ENCODE measurements at places on chromosomes 16 and 17.

DNA sequence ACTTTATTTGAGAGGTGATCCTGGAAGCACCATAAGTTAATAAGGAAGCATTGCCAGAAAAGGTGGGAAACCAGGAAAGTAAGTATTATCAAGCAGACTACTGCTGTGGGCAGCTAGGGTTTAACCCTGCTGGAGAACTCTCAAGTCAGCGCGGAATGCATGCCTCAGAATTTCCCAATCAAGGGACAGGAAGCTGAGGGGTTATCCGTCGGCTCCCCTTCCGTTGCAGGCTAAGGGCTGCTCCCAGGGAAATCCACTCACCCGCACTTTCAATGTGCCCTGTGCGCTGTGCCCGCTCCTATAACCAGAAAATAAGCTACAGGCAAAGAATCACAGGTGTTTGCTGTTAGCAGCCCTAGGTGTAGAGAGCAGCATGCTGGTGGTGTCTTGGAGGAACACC lies 138.5 kb upstream of the CACNG3 start:
- DNase-seq = no peak

GRCh38 chr16:57569306-57569946 lies 27.0 kb downstream of the ADGRG5 start:
- no peak for DNase-seq

GRCh38 chr17:79779084-79779529 lies 1.2 kb downstream of the CBX2 start:
- no peak for DNase-seq

- DNase-seq = no peak
Observed at GRCh38 chr17:4881761-4882555, 17.4 kb upstream of the C17orf107 start.

GRCh38 chr17:78343187-78343542 lies 16.7 kb downstream of the SOCS3 start:
- no peak for DNase-seq

GRCh38 chr16:30893417-30893743 lies 497 bp downstream of the BCL7C start:
- no peak for DNase-seq

GRCh38 chr16:22075043-22075757 lies 17.1 kb upstream of the VWA3A start:
- no peak for DNase-seq

DNA sequence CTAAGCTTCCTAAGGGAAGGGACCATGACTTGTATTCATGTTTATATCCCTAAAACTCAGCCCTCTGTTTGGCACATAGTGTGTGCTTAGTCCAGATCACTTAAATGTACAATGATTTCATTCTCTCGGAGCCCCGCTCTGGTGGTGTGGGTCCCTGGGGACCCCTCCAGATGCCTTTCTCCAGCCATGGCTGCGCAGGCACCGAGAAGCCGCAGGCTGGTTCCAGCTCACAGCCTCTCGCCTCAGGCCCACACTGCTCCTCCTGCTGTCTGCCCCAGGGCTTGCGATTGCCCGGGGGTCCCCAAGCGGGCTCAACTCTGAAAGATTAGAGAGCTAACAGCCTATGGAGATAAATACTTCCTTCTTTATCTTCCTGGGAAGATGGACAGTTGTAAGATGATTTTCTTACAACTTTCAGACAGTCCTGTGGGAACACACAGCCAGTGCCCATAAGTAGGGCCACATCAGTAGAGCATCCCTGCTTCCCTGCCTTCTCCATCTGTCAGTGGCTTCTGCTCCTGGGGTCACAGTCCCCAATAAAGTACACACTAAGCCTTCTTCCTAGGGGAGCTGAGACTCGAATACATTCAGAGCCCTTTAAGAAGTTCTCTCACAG lies 66.2 kb downstream of the CENPV start:
- DNase-seq = no peak

- no peak for DNase-seq
Observed at GRCh38 chr16:24944206-24944605, 71.0 kb downstream of the ARHGAP17 start.
